Liver (tissue), 10 donors: ENCODE measurements at places on chromosomes 6 and 20.

GRCh38 chr6:153816366-153816765 is 222.7 kb upstream of the OPRM1 start:
- no peak for DNase-seq

DNA sequence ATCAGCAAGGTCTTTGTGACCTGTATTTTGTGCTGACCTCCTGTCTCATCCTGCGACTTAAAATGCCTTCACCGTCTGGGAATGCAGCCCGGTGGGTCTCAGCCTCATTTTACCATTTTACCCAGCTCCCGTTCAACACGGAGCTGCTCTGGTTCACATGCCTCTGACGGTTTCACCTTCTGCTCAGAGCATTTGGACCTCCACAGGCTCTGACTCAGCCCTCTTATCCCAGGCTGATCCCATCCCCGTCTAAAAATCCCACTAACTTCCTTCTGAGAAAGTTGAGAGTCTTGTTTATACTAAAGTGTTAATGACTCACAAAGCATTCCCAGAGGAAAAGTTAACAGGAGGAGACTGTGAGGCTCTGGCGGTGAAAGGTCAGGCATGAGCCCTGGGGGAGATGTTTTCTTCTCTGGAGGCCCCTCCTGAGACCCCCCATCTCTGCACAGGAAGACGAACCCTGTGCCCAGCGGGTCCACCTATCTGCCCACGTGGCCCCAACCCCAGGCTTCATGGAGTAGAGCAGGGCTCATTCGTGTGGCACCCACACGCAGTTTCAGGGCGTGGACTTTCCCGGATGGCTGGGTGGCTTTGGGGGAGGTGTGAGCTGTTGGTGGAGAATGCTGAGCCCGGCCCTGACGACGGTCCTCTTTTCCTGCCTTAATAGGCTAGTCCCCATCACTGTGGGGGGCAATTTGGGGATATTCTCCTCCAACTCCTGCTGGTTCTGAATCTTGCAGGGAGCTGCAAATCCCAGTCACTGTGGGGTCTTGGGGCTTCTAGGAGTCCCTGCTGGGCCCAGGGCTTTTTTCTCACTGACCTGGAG is 3.3 kb upstream of the BIRC7 start:
- no peak for DNase-seq

DNA sequence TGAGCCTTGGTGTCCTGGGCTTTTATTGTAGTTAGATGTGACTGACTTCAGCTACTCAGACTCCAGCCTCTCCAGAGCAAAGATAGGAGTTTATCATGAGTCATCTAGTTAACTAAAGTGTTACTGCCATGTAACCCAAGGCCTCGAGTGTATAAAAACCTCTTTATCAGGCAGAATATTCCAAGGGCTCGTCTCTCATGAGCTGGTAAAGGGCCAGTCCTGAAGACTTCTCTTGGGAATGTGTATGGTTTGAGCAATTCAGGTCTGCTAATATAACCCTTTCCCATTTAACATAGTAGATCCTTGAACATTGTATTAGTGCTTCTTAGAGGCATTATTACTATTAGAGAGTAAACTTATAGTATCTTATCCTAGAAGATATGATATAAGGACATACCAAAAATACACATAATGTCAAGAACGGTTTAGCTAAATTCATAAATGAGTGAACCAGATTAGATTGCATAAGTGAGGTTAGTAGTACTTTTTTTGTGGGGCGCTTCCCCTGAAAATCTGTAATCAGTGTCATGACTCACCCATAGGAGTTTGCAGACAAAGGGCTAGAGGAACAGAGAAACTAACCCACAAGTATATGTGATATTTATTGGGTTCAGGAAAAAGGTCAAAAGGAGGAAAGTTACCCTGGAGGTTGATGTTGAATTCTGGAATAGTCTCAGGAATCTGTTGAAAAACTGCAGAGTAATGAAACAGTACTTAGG is 16.0 kb downstream of the DSE start:
- no peak for DNase-seq

DNA sequence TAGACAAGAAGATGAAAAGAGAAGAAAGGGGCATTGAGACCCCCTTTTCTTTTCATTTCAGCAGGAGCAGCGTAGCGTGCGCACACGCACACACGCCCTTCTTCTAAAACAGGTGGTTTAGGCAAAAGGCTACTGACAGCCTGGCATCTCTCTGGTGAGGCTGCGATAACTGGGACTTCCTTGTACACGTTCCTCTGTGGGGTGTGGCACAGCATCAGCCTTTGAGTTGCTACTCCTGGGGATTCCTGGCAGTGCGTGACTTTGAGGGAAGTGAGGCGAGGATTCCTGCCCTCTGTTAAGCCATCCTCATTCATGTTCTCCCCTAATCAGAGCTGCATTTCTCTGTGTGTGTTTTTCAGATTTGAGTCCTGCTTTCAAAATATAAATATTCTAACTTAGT is 94.7 kb downstream of the TMEM170B start:
- no peak for DNase-seq

DNA sequence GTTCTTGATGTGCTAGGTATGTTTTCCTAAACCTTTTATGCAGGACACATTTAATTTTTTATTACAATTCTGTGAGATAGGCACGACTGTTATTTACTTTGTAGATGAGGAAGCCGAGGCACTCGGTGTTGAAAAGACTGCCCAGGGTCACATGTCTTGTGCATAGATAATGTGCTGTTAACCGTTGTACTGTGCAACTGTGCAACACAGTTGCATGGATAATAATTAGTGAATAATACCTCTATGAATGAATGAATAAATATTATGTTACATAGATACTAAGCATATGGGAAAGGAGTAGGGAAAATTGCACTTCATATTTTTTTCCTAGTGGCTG is 60.3 kb upstream of the DEK start:
- no peak for DNase-seq

DNA sequence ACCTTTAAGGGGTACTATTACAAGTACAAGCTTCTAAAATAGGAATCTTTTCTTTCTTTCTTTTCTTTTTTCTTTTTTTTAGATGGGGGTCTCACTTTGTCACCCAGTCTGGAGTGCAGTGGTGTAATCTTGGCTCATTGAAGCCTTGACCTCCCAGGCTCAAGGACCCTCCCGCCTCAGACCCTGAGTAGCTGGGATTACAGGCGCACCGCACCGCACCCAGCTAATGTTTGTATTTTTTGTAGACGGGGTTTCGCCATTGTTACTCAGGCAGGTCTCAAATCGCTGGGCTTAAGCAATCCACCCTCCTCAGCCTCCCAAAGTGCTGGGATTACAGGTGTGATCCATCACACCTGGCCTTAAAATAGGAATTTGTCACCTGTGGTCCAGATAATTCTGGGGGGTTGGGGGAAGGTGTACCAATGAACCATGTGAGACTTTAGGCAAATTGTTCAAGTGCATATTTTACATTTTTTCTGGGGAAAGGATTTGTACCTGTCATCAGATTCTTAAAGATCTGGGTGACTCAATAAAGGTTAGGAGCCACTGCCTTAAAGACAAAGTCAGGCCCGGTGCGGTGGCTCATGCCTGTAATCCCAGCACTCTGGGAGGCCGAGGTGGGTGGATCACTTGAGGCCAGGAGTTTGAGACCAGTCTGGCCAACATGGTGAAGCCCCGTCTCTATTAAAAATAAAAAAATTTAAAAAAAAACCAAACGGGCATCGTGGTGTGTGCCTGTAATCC is 19.7 kb upstream of the SYNJ2 start:
- DNase-seq, result no peak

DNA sequence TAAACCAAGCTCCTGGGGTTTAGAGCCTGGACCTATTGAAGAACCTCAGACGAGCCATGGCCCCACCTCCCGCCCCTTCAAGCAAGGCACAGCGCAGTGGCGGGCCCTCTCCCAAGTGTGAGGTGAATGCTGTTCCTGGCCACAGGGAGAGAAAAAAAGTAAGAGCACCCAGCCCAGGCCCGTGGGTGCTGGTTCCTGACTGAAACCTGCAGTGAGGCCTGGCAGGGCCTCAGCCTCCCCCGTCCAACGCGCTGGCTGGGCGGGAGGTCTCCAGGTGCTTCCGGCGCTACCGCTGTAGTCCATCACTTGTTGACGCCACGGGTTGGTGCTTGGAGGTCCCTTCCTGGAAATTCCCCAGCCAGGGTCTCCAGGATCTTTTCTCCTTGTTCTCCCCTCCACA is 5.5 kb upstream of the FAM83C start:
- DNase-seq, result no peak

- DNase-seq, result peak; percentile 50
Measured at GRCh38 chr20:3203315-3204123, 963 bp downstream of the DDRGK1 start.

DNA sequence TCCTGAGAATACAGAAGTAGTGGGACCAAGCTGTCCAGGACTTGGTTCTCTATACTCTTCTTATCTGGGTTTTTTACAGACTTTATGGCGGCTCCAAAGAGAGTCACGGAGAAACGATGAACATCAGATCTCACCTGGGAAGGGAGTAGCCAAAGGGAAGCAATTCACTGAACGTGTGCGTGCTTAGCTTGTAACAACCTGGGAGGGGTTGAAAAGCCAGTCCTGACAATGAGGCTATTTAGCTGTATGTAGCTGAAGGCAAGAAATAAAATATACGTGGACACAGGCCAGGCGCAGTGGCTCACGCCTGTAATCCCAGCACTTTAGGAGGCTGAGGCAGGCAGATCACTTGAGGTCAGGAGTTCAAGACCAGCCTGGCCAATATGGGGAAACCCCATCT is 18.2 kb upstream of the RBL1 start:
- DNase-seq, result no peak

- DNase-seq, result no peak
Measured at GRCh38 chr6:154113392-154113791, 74.4 kb downstream of the OPRM1 start.

DNA sequence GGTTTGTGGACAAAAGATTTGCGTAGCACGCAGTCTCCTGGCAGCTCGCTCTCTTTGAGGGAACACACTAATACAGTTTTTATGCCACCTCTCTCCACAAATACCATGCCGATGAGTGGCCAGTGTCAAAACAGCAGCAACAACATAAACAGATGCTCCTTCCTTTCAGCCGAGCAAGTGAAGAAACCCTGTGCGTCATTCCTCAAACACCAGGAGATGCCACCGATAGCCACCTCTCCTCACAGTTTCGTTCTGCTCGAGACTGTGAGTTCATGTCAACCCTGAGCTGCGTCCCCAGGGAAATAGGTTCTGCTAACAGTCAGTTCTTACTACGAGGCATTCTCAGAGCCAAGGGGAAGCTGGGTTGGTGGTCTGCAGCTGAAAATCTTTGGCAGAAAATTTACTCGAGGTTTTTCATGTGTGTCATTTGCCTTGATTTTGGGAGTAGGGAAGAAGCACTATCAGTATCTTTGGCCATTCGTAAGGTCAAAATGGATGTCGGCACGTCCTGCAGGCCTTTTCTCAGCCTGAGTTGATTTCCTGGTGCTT is 59.9 kb downstream of the EYA2 start:
- no peak for DNase-seq

- no peak for DNase-seq
Measured at GRCh38 chr6:166955121-166955864, 1.1 kb downstream of the RNASET2 start.

- DNase-seq, result no peak
Measured at GRCh38 chr20:63011798-63012197, 5.0 kb upstream of the BHLHE23 start.

GRCh38 chr6:78611886-78612480 is 255.4 kb upstream of the IRAK1BP1 start:
- DNase-seq, result no peak

DNA sequence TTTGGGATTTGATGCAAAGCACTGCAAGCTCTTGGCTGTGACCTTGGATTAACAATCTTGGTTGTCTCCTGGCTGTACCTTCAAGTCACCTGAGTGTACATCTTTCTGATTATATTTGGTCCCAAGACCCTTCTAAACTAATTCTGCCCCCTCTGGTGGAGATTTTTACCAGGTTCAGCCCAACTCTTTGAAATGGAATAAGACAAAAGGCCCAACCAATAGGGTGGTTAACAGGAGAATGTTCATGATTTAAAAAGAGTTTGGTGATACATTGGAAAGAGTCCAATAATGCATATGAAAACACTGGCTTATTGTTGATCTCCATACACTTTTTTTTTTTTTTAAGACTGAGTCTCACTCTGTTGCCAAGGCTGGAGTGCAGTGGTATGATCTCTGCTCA is 77.5 kb upstream of the CD83 start:
- DNase-seq, result no peak

- DNase-seq, result no peak
Measured at GRCh38 chr6:83354747-83355146, 76.1 kb downstream of the ME1 start.

DNA sequence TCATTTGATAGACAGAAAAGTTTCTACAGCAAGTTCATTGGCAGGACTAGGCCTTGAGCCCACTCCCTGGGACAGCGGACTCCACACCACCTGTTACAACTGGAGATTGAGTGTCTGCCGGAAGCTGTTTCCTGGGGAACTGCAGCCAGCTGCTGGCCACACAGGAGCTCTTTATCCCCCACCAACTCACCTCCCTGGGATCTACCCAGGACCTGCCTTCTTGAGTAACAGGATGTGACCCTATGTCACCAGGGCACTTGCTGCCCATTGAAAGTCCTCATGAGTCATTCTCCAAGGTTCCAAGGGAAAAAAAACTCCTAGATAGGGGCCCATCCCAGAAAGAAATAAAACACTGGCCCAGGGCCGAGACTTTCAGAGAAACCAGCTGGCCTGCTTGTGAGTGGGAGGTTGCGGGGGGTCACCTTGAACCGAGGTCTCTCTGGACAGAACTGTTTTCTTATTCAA is 37.4 kb upstream of the SLC9A8 start:
- no peak for DNase-seq

DNA sequence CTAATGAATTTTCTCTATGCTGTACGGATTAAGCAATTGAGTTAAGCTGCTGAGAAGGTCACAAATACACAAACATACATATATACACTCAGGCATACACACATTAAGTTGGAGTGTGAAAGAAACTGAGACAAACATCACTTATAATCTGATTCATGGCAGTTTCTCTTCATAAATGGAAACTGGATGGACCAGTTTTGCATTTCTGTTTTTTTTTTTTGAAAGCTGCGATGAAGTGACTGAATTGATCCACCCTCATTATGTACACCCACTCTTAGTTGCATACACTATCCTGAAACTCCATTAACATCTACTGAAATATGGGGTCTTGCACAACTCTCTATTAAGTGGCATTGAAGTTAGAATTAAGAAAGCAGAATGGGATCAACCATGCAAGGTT is 32.9 kb upstream of the TENT5A start:
- no peak for DNase-seq

GRCh38 chr20:17904027-17904426 is 64.6 kb downstream of the SNX5 start:
- DNase-seq, result no peak

- no peak for DNase-seq
Measured at GRCh38 chr20:44615169-44615791, 32.9 kb downstream of the PKIG start.

GRCh38 chr6:31294056-31294455 is 22.2 kb upstream of the HLA-C start:
- DNase-seq, result no peak
